NCI-H82 (cell line): ENCODE measurements at places on chromosomes 6 and 20.

DNA sequence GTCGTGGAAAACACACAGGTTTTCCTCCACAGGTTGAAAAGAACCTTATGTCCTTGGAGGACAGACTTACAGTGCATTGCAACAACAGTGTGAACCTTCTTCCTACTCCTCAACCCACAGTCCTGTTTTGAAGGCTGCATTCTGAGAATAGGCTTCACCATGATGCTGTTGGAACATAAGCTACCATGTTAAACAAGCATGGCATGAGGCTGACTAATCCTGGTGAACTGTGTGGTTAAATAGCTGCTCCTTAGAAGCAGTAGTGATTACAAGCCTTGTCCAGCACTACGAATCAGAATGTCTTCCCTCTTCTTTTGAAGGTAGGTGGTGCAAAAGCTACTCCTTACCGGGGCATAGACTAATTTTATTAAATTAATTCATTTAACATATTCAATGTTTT lies 368.5 kb upstream of the EPHA7 start:
- DNase-seq, result peak; percentile 6

DNA sequence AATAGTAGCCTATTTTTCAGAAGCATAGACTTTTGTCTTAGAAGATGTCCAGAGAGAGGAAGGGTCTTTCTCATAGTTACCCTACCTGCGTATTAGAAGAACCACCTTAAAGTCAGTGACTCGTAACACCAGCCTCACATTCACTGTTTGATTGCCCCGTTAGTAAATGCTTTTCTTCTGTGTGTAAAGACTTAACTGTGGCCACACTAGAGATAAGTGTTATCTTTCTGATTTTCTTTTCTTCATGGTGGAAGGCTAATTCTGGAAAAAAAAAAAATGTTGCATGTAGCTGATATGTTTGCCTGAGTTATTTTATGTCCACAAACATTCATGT lies 83.9 kb downstream of the SAMD3 start:
- no peak for DNase-seq

GRCh38 chr20:44728801-44729443 lies 13.8 kb downstream of the CCN5 start:
- DNase-seq, result no peak

- no peak for DNase-seq
These were observed 774.3 kb downstream of the QKI start for GRCh38 chr6:164188861-164189260.

DNA sequence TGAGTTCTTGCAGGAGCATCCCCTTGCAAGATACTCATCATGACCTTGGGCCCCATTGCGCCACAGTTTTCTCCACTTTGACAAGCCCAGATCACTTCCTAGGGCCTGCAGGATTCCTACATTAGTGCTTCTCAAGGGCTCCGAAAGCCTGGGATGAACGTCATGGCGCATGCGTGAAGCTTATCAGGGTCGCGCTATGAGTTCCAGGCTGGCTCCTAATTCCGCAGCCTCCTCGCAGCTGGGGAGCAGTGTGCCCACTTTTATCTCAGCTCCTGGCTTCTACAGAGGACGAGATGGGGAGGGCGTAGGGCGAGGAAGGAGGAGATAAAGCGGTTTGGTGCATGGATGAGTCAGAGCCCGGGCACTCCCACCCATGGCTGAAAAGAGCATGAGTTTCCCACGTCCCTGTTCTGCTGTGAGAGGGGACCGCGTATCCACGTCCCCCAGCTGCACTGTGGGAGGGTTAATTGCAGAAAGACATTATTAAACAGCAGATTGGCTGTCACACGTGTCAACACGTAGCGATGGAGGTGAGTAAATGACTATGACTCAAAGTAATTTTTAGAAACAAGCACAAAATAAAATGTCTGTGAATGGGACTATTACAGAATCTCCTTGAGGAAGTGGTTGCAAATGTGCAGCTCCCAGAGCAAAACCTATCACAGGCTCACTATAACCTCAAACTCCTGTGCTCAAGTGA lies 72.9 kb upstream of the DSP start:
- peak; percentile 64 for DNase-seq

DNA sequence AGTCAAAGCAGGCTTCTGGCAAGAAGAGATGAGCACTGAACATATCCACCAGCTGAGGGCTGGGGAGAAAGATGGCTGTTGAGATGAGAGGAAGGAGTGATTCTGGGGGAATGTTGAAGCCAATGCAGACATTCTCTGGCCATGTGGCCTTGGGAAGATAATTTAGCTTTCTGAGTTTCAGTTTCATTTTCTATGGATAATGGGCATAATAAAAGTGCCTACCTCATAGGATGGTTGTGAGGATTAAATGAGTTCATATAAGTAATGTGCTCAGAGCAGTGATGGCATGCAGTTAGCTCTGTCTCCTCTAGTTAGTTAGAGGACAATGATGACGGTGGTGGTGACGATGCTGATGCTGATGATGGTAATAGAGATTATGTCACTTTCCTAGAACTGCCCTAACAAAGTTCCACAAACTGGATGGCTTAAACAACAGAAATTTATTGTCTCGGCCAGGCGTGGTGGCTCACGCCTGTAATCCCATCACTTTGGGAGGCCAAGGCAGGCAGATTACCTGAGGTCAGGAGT lies 18.5 kb upstream of the KCNK5 start:
- DNase-seq, result no peak

- no peak for DNase-seq
These were observed 1283.3 kb upstream of the GJE1 start for GRCh38 chr6:140849456-140849855.

- DNase-seq, result no peak
These were observed 59.1 kb downstream of the FHL5 start for GRCh38 chr6:96621983-96622382.

DNA sequence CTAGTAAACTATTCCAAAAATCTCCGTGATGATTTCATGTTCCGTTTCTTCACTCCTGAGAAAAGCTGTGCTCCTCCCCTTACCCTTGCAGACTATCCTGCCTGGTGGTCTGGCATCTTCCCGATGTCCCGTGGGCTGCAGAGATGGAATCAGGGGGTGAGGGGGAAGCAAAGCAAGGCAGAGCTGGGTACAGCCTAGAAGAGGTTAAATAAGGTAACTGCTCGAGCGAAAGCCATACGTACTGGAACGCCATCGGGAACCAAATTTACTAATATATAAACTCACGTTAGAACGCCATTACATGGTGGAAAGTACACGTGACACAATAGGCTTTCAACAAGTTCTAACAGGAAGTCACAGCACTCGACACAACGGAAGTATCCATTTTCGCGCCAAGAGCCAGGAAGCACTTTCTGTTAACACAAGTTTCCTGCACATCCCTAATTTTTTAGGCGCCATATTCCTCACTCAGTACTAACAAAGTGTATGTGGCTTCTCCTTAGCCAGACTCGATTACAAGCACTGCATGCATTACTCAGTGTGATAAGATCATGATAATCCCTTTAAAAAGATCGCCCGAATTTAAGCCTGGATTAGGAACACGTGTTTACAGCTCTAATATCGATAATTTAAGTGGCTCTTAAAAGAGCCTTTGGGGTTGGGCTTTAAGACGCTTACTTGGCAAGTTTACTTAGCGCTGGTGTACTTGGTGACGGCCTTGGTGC lies 101.6 kb upstream of the PRSS16 start:
- DNase-seq, result peak; percentile 96

DNA sequence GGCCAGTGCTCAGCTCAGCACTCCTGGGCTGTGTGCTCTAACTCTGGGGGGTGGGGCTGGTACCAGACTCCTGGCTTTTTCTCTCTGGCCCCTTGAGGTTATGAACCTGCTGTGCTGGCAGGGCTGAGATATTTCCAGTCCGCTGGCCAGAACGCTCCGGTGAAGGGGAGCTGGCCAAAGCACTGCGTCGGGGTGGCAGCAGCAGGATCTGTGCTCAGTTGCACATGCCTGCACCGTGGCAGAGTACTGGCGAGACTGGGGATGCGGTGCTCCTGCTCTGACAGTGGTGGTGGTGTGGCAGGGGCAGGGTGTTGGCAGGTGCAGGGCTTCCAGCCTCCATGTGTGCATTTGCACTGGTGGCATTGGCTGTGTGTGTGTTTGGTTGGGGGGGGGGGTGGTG lies 374.4 kb downstream of the PHF3 start:
- no peak for DNase-seq

- no peak for DNase-seq
These were observed 13.4 kb upstream of the MYO6 start for GRCh38 chr6:75735491-75736186.

DNA sequence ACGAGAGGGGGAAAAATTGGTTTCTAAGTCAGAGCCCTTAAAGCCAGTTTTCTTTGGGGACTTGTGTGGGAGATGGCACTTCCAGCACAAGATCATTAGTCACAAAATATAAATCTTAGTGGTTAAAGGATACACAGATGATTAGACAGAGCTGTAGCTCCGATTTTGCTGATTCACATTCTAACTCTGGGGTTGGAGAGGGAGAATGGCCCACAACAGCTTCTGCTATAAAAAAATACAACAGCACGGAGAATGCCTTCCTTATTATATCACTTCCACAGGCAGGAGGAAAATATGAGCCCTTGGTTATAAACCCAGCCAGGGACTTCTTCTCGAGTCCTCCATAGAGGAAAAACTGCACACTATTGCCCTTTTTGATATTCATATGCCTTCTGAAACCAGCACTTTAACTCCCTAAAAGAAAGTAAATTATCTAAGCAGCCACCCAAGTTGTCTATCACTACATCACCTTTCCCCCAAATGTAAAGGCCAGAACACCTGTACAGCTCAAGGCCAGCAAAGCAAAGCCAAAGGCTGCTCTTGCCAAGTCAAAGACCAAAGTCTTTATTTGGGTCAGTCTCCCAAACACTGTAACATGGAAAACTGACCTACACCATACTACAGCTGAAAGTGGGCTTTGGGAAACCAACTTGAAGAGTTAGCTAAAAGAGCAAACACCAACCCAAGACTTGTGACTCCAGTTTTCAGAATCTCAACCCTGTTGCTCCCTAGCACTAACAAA lies 10.4 kb downstream of the MRPL14 start:
- no peak for DNase-seq

GRCh38 chr6:26288155-26288554 lies 76.8 kb upstream of the BTN3A2 start:
- DNase-seq, result no peak

DNA sequence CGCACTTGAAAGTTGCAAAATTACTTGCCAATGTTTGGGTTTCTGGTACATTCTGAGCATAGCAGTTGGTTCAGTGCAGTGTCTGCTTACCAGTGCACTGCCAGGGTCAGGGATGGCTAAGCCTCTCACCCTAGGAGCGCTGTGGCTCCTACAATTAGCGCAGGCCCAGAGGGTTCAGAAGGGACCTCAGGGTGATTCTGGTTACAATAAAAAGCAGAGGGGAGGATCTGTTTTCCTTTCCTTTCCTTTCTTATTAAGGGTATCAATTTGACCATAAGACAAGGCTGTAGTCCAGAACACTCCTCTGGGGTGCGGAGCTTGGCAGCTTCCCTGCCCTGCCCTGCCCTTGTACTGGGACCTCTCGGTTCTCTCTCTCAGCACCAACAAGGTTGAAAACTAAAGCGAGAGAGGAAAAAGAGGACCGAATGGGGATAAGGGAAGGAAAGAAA lies 2.6 kb downstream of the MAFB start:
- DNase-seq, result no peak

- no peak for DNase-seq
These were observed 328.4 kb upstream of the SOX4 start for GRCh38 chr6:21265034-21265729.

DNA sequence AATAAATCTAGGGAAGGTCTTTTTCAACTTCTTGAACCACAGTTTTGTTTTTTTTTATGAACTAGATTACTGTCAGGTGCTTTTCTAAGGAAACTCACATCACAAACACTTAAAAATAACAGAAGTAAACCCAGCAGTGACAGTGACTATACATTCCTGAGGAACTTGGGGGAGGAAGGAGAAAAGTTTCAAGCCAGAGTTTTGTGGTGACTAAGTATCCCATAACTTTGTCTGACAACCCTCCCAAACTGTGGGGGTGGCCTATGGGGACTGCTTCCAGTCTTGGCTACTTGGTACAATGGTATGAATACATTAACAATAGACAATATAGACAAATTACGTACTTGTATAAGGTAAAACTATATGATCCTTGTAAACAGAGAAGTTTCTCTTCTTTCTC lies 202.5 kb upstream of the MAN1A1 start:
- no peak for DNase-seq

- DNase-seq, result no peak
These were observed 159.2 kb downstream of the UBE3D start for GRCh38 chr6:82906489-82906888.

- DNase-seq, result peak; percentile 85
These were observed 8.6 kb upstream of the BTNL2 start for GRCh38 chr6:32415521-32416019.

DNA sequence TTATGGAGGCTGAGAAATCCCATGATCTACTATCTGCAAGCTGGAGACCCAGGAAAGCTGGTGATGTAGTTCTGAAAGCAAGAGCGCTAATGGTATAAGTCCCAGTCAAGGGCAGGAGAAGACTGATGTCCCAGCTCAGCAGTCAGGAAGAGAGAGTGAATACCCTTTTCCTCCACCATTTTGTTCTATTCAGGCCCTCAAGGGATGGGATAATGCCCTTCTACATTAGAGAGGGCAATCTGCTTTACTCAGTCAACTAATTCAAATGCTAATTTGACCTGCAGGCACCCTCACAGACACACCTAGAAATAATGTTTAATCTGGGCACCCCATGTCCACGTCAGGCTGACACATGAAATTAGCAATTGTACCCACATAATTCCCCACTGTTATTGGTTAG lies 10.8 kb upstream of the FYN start:
- DNase-seq, result no peak

DNA sequence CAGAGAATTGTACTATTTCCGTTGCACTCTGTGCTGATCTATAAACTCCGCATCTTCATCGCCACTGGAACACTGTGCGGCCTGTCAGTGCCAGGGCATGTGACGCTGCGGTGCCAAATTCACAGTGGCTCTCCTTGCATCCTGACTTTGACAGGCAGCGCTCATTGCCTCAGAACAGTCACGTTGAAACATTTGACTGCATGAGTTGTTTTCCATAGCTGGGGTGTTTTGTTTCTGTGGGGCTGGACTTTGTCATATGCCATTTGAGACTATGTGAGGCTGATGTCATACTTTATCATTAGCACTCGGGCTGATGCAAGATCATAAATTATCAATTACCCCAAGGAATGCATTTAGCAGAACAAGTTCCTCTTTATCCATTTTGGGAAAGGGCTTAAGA lies 32.7 kb downstream of the CFAP61 start:
- no peak for DNase-seq

DNA sequence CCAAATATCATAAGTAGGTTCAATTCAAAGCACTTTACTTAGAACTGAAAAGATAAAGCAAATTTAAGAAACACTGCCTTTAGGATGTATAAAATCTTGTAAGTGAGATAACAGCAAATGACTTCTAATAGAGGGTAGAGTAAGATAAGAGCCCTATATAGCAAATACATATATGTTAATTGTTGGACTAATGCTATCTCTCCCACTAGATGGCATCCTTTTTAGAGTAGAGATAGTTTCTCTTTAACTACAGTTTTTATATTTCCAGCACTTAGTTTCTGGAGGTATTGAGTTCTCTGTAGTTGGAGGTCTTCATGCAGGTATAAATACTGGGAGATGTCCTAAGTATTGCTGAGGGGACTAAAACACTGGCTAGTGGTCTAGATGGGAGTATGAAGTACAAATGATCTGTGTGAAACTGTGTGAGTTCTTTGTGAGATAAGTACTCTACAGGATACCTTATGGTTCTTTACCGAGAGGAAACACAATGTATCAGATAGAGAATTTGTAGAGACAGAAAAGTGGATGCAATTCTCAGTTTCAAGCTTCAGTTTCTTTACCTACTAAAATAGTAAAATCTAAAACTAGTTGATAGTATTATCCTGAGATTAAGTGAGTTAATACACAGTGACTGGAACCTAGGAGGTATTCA lies 399.3 kb downstream of the KHDRBS2 start:
- no peak for DNase-seq

- DNase-seq, result no peak
These were observed 19.9 kb downstream of the HLA-DPB1 start for GRCh38 chr6:33095681-33096080.
